Memory B cell (primary cell): ENCODE measurements at places on chromosomes 5 and 9.

GRCh38 chr5:89901983-89902382, 507.6 kb downstream of the CETN3 start:
- DNase-seq = no peak

DNA sequence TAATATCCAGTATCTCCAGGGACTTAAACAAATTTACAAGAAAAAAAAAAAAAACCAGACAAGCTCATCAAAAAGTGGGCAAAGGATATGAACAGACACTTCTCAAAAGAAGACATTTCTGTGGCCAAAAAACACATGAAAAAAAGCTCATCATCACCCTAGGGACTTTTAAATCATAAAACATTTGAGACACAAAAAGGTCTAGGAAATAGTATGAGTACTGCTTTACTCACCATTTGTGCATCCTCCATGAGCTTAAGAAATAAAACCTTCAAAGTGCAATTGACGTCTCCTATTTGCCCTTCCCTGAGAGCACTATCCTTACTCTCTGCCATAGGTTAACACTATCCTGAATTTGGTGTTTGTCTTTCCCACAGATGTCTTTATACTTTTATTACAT, 193.7 kb upstream of the NREP start:
- DNase-seq = no peak

GRCh38 chr9:16532681-16533450, 337.6 kb downstream of the BNC2 start:
- DNase-seq = no peak

- DNase-seq = no peak
Observed at GRCh38 chr9:130770679-130771442, 64.2 kb upstream of the ABL1 start.

DNA sequence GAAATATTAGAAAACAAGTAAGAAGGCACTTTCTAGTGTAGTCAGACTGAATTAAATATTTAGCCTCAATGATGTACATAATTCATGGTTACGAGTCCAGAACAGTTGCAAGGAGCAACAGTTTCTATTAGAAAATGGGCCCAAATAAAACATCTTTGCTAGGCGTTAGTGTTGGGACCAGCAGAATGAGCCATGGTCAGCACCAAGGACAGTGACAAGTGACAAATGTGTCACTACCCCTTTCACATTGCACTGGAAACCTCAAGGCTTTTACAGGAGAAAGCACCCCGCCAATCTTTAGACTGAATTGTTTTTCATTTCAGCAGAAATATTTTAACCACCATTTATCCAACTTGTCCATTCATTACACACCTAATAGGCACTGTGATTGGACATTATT, 301.3 kb upstream of the ADCY2 start:
- DNase-seq = no peak

GRCh38 chr5:31664566-31664965, 25.6 kb downstream of the PDZD2 start:
- no peak for DNase-seq

- no peak for DNase-seq
Observed at GRCh38 chr9:87606841-87607521, 109.3 kb downstream of the DAPK1 start.

GRCh38 chr9:26809795-26810194, 82.8 kb downstream of the CAAP1 start:
- no peak for DNase-seq

GRCh38 chr5:80414113-80414512, 6.2 kb downstream of the ZFYVE16 start:
- no peak for DNase-seq
